ENCODE measurements at places on chromosomes 12 and 14.

GRCh38 chr12:111584959-111585358 is 14.2 kb downstream of the ATXN2 start:
- no peak for DNase-seq

- no peak for DNase-seq
Observed at GRCh38 chr14:23355871-23356435, 3.3 kb upstream of the SLC22A17 start.

GRCh38 chr14:71589609-71590008 is 342.6 kb upstream of the RGS6 start:
- DNase-seq: no peak

GRCh38 chr12:64008596-64008995 is 164.1 kb downstream of the SRGAP1 start:
- DNase-seq: no peak

GRCh38 chr12:50518090-50518489 is 13.3 kb downstream of the DIP2B start:
- DNase-seq: no peak

- peak; percentile 85 for DNase-seq
Observed at GRCh38 chr12:42759622-42760273, 170.2 kb upstream of the PRICKLE1 start.

DNA sequence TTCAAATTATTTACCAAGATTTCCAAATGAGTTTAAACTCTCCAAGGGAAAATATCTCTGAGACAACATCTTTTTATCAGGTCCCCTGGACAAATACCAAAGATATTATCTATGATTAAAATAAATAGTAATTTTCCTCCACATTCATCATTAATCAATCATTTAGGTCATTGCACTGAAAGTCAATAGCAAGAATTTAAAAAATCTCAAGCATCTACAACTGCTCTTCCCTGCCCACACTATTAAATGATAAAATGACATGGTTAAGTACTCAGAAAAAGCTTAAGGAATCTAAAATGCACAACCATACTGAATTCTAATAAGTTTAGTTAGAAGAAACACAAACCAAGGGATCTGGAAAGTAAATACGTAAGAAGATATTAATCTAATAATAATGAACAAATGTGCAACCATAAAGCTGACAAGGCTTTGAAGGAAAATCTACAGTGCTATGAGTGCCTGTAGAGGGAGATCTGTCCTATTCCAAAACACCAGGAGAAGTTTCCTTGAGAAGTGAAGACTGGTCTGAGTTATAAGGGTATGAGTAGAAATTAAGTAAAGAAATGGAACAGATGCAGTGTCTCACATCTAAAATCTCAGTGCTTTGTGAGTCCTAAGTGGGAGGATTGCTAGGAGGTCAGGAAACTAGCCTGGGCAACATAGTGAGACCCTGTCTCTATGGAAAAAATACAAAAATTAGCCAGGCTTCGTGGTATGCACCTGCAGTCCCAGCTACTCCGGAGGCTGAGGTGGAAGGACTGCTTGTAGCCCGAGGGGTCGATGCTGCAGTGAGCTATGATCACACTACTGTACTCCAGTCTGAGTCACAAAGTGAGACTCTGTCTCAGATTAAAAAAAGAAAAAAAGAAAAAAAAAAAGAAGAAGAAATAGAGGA is 19.2 kb downstream of the INTS13 start:
- DNase-seq: no peak

- DNase-seq: no peak
Observed at GRCh38 chr14:34398024-34398423, 64.0 kb downstream of the SPTSSA start.

- DNase-seq: no peak
Observed at GRCh38 chr12:88142610-88142991, 494 bp downstream of the TMTC3 start.

DNA sequence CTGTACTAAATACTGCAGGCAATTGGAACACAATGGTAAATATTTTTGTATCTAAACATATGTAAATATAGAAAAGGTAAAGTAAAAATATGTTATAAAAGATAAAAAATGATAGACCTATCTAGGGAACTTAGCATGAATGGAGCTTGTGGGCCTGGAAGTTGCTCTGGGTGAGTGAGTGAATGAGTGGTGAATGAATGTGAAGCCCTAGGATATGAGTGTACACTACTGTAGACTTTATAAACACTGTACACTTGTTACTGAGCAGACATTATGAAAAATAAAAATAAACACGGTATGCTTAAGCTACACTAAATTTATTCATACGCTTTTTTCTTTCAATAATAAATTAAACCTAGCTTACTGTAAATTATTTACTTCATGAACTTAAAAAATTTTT is 7.8 kb downstream of the FNTB start:
- DNase-seq: no peak

DNA sequence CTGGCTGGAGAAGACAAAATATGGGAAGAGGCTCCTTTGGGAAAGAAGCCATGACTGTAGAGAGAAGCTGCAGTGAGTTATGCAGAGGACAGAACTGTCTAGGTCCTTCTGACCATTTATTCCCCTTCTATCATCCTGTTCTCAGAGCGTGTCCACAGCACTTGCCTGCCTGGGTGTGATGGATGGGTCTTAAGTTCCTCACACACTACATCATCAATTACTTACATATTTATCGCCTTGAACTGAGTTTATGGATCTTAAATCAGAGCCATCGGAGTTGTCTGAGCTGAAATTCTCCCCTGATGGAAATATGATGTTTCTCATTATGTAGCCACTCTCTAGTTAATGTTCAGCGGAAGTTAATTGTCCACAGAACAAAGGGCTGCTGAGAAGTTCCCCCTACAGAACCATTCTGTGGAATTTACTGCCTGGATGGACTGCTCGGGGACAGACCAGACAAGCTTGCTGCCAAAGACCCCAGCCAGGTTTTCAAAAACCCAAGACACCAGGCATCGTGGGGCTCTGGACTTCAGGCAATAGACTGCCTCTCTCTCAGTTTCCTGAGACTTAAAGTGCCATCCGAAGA is 232.5 kb upstream of the NOS1 start:
- peak; percentile 61 for DNase-seq

GRCh38 chr12:88889326-88890110 is 309.2 kb upstream of the KITLG start:
- DNase-seq: peak; percentile 75

- no peak for DNase-seq
Observed at GRCh38 chr14:101224356-101225156, 321.0 kb upstream of the RTL1 start.

- DNase-seq: no peak
Observed at GRCh38 chr14:69845787-69846186, 33.4 kb upstream of the SMOC1 start.

- peak; percentile 67 for DNase-seq
Observed at GRCh38 chr12:7439579-7440505, 4.1 kb downstream of the CD163L1 start.

GRCh38 chr12:108570743-108571608 is 8.6 kb downstream of the ISCU start:
- peak; percentile 74 for DNase-seq
